ENCODE measurements at places on chromosomes 12 and 14.

DNA sequence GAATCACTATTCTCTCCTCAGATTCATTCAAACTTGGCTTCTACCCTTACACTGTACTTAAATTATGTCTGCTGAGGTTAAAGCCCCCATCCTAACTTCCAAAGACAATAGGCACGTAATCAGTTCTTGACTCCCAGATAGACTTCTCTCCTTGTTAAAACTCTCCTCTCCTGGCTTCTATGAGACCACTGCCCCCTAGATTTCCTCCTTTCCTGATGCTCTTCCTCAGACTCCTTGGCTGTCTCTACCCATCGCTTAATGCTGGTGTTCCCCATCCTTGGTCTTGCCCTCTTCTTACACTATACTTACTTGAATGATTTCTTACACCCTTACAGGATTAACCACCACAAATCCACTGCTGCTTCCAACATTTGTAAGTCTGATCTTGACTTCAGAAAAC is 32.8 kb downstream of the TC2N start:
- DNase-seq = no peak

DNA sequence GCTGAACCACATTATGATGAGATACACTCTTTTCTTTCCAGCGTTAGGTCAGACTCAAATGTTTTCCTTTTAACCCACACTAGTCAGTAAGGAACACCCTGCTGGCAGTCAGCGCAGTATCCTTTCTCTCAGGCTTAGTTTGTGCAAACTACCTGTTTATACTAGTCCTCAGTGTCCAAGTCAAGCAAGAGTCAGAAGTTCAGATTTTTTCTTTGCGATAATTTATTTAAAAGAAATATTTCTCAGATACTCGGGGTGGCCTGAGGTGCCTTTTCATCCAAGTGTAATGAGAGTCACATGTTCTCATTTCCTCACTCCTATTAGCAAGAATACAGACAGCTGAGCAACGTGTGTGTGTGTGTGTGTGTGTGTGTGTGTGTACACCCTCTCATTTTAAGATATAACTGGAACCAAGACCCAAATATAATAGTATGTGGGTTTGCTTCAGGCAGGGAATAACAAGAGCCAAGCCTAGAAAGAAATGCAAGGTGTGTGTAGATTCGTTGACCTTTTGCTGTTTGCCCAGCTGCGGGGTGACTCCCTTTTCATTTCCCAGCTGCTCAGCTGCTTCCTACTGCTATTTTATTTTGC is 182.7 kb downstream of the KICS2 start:
- DNase-seq = no peak

- peak; percentile 31 for DNase-seq
Observed at GRCh38 chr12:6684609-6685008, 4.6 kb downstream of the ZNF384 start.

DNA sequence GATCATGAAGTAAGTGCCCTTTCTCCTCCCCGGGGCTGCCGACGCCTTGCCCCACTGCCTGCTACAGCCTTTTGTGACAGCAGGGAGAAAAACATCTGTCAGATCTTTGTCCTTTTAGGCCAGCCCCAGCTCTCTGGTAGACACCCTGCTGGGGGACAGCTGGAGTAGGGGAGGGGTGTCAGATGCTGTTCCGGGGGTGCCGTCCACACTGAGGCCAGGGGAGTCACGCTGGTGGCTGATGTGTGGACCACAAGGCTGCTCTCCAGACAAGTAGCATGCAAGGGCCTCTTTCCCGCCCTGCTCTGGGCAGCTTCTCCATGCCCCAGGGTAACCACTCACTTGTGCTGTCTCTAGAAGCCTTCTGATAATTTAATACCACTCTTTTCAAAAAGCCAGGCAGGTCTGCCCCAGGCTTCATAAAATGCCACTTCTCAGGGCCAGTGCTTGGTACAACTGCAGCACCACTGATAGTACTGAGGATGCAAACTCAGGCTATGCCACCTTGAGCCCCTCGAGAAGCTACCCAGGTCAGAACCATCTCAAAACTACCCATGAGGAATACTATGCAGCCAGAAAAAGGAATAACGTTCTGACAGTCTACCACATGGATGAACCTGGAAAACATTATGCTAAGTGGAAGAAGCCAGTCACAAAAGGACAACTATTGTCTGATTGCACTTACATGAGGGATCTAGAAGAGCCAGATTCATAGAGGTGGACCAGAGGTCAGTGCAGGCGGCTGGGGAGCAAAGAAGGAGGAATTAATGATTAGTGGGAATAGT is 66.0 kb upstream of the RIN3 start:
- DNase-seq = no peak
